ENCODE measurements at places on chromosomes 1 and 21.

GRCh38 chr1:47805018-47805417, 192.2 kb downstream of the TRABD2B start:
- DNase-seq = no peak

DNA sequence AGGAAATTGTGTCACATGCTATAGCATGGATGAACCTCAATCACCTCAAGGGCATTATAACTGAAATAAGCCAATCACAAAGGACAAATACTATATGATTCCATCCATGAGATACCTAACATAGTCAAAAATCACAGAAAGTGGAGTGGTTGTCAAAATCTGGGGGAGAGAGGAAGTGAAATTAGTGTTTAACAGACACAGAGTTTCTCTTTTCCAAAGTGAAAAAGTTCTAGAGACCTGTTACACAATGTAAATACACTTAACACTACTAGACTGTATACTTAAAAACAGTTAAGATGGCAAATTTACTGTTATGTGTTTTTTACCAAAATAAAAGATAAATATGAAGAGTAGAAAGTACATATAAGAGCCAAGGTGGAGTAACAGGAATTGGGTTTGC, 31.8 kb downstream of the ZNF644 start:
- no peak for DNase-seq

DNA sequence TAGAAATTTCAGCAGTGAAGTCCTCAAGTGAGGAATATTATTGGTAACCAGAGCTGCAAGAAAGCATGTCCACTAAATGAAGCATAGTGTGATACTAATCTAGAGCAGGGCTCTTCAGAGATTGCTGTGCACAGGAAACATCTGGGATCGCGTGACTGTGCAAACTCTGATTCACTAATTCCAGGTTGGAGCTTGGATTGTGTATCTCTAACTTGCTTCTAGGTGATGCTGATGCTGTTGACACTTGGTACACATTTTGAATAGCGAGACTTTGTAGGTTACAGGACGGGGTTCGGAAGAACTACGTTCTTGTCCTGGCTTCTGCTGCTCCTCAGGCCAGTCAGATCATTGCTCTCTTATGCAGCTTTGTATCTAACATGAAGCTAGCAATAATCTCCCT, 66.5 kb downstream of the PRRX1 start:
- no peak for DNase-seq

GRCh38 chr1:239841631-239842030, 250.1 kb upstream of the FMN2 start:
- no peak for DNase-seq

DNA sequence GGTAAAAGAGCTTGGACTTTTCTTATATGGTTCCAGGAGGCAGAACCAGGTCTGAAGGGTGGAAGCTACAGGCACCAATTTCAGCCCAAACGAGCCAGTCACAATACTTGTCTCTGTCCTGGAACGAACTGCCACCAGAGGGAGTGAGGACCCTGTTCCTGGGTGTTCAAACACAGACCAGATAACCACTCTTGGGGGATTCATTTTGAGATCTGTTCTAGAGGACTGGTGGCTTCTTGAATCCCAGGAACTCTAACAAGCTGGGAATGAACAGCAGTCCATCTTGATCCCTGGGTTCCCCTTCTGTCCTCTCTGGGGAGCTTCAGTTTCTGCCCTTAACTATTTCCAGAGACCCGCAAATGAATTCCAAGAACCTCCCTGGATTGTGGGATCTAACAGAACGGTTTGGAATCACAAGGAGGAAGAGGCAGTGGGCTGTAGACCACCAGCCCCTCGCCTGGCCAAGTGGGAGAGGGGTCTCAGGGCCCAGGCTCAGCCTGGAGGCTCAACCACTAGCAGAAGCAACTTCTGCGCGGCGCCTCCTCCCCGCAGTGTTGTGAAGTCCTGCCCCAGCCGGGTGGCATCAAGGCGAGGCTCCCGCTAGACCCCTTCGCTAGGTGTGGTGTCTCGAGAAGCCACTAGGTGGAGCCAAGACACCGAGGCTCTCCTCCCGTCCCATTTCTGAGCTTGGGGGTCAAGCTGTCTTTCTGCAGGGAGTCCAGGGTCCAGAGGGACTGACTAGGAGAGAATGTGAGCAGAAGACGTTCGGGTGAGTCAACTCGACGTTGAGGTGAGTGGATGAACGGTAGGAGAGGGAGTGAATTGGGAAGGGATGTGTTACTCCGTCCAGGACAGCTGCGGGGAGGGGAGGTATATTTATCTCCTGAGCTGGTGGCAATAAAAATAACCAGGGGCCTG, 12.1 kb upstream of the NES start:
- peak; percentile 84 for DNase-seq

GRCh38 chr1:221824025-221824424, 82.1 kb upstream of the DUSP10 start:
- no peak for DNase-seq

DNA sequence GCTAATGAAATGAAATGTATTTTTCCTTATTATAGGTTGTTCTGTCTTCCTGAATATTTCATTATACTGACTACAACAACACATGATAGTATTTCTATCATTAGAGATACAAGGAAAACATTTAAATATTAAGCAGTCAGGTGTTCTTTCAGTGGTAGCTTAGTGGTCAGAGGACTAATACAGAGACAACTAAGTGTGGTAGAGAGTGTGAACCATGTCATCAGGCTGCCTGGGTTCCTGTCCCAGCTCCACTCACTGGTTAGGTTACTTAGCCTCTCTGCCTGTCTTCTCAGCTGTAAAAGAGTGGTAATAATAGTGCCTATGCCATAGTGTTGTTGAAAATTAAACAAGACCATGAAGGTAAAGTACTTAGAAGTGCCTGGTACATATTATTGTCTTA, 3.9 kb downstream of the UAP1 start:
- DNase-seq = no peak

DNA sequence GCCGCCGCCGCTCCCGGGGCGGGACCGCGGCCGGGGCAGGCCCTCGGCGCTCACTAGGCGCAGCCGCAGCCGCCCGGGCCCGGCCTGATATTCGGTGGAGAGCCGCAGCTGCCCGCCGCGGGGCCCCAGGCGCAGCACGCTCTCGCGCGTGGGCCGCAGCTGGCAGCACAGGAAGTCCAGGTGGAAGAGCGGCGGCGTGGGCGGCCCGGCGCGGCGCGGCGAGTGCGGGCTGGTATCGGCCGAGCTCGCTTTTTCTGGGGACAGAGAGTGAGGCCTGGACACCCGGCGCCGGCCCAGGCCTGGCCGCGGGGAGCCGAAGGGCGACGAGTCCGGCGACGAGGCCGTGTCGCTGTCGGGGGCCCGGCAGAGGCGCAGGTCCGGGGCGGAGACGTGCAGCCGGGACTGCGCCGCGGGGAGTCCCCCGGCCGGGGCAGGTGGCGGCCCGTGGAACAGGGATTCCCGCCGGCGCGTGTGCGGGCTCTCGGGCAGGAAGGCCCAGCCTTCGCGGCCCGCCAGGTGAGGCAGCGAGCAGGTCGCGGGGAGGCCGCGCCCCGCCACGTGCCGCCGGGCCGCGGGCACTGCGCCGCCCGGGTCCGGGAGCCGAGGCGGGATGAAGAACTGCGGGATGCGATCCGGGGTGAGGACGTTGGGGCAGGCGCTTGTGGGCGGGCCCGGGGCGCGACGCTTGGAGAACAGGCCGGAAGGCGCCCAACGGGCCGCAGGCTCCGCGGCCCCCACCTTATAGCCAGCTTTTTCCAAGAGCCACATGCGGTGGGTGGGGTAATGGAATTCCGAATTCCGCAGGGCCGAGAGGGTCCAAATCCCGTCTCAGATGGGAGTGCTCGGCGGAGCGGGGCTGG, 1.2 kb downstream of the C2CD4D start:
- DNase-seq = no peak

- no peak for DNase-seq
Measured at GRCh38 chr1:198701766-198702539, 63.1 kb downstream of the PTPRC start.

- DNase-seq = peak; percentile 85
Measured at GRCh38 chr1:27099587-27100334, 55.2 kb downstream of the SLC9A1 start.

All from right atrium auricular region (tissue), 2 donors.